NB4 (cell line): ENCODE measurements at places on chromosomes 7 and 10.
A peak's percentile ranks its signal among the peaks of the same experiment; 100 is the strongest.

DNA sequence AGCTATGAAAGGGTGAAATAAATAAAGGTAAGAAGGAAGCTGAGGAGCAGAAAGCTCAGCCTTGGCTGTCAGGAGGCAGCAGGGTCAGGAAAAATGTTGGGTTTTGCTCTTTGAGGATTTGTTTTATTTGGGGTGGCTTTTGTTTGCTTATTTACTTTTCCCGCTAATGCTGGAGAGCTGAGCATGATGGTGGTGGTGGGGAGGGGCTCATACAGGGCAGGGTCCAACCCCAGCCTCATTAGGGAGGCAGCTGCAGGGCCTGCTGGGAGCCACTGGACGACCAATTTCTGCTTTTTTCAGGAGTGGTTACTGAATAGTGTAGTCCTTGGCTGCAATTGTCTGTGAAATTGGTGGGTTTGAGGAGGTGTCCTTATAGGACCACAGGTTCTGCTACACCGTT, 36.3 kb downstream of the CCM2 start:
- DNase-seq: no peak

DNA sequence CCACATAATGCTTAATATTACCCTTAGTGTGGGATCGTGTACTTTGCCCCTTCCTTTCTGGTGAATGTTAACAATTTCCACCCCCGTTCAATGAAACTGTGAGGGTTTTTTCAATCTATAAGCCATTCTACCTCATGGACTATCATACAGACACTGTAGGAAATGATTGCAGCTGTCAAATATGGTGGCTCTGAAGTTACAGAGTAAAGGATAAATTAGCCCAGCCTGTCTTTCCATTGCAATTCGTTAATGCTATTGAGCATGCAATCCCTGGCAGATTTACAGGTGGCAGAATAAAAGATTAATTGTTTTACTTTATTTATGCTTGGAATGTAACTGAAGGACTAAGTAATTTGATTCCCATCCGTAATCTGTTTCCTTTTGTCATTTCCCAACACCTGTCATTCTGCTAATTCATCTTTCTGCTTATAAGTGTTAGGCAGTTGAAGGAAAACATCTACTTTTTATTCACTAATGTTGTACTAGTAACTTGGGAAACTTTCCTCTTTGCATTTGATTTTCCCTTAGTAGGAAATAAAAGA, 1211.6 kb upstream of the LRRN3 start:
- DNase-seq: no peak

DNA sequence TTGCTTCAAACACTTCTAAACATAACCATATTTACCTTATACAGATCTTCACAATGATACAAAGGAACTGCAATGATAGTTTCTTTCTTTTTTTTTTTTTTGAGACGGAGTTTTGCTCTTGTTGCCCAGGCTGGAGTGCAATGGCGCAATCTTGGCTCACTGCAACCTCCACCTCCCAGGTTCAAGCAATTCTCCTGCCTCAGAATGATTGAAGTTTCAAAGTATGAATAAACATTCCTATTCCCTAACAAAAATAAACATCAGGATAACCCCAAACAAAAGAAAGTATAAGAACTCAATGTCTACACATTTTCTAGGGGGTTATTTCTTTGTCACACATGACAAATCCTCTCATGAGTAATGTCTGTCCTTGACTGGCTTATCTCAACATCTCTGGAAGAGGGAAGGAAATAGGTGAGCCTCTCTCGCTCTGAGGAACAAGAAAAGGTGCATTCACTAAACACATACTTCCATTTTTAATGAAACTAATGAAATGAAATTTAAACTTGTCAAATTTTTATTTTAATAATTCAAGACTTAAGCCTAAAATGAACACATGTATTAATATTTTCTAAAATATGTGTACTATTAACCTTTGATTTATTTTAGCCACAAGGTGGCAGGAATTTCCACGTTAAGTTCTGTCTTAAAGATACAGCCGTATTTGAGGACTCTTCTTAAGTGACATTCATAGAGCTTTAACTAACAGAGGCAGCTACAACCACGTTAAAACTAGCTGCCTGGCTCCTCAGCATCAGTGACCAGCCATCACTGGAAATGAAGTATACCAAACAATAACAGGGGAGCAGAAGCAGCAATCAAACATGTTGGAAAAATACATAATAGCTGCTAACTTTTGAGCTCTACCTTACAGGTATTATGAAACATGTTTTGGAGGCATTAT, 58.3 kb downstream of the MALSU1 start:
- DNase-seq: peak; percentile 58

DNA sequence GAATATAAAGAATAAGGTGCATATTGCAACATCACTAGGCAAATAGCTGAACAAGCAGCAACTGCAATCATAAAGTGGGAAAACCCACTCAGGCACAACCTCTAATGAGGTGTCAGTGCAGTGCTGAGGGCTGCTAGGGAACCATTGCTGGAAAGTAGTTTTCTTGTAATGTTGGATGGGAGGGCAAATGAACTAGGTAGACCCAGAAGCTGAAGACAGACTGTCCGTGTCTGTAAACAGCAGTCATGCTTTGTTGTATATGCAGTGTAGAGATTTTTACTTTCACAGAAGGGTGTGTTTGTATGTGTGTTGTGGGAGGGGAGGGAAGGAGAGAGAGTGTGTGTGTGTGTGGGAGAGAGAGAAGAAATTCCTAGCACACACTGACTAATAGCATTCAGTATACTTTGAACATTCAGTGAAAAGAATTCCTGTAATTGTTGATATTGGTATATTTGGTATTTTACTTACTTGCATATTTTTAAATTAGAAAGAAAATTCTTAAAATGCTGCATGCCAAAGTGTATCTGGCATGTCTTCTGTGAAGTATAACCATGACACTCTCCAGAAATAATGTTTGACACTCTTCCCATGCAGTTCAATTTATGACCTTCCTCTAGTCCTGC, 28.8 kb downstream of the ITGB8 start:
- no peak for DNase-seq

DNA sequence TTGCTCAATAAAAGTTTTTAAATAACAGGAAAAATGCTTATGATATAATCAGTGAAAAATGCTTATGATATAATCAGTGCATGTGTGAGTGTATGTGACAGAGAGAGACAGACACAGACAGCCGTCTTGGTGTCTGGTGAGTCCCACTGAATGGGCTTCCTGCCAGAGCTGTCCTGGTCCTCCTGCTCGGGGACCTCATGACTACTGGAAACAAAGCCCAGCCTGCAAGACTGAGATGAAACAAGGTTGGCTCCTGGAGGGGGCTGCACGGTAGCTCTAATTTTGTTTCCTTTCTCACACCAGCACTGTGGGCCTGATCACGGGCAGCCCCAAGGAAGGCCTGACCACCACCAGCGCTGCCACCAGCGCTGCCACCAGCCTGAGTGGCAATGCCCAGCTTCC, 57.3 kb downstream of the NRP1 start:
- DNase-seq: no peak

GRCh38 chr7:83451501-83452045, 197.4 kb downstream of the SEMA3E start:
- DNase-seq: no peak
